ENCODE measurements at places on chromosomes 3 and 15.

GRCh38 chr15:55708720-55709119, 34.2 kb downstream of the PRTG start:
- no peak for DNase-seq

DNA sequence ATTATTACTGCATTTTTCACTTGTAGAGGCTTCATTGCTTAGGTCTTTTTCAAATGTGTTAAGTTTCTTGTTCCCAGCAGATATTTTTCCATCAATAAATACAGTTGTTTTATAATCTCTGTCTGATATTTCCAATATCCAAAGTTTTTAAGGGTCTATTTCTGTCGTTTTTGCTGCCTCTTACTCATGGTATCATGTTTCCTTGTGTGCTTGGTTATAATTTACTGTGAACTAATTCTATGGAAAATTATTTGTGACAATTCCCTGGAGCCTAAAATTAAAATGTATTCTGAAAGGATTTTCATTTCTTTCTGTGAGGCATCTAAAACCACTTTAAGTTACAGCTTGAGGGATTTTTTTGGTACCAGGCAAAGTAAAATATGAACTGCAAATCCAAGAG, 17.5 kb downstream of the TBC1D5 start:
- no peak for DNase-seq

DNA sequence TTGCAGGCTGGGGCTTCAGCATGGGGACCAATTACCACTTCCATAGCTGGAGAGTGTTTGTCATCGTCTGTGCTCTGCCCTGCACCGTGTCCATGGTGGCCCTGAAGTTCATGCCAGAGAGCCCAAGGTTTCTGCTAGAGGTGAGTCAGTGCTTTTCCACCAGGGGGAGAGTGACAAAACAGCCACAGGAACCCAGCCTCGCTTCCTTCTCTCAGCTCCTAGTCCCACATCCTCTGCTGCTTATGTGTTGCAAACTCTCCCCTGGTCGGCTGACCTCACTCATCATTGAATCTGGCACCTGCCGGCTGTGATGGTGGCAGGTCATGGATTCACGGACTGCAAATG, 158.3 kb downstream of the SV2B start:
- DNase-seq = no peak

DNA sequence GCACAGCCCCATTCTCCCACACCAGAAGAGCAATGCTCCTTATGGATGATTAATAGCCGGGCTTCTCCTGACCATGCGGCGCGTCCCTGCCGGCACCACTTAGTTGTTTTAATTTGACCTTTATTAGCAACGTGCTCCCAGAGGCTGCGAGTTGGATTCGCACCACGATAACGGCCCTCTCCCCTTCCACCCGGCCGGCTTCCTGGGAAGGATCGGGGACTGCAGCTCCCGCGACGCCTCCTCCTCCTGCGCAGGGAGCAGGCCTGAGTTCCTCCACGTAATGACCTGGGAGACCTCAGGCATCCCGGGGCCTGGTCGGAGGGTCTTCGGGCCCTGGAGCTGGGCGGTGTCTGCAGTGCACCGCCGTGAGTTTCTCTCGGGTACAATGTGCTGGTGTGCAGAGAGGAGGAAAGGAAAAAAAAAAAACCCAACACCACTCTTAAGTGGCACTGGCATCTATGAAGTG, 243.3 kb upstream of the TOPAZ1 start:
- DNase-seq = no peak

GRCh38 chr3:120449251-120449650, 1.5 kb downstream of the FSTL1 start:
- no peak for DNase-seq

Measured in stimulated activated CD4-positive, alpha-beta T cell treated with anti-CD3 and anti-CD28 coated beads, Interleukin-15, amount 100 ng/mL, for 1 hour (primary cell).